Spleen (tissue), 13 donors: ENCODE measurements at places on chromosomes 3 and 15. TPM values are rescaled to one million over a fixed set of nuclear protein-coding genes. Genes with fewer than 3 reads are reported as not detected.

DNA sequence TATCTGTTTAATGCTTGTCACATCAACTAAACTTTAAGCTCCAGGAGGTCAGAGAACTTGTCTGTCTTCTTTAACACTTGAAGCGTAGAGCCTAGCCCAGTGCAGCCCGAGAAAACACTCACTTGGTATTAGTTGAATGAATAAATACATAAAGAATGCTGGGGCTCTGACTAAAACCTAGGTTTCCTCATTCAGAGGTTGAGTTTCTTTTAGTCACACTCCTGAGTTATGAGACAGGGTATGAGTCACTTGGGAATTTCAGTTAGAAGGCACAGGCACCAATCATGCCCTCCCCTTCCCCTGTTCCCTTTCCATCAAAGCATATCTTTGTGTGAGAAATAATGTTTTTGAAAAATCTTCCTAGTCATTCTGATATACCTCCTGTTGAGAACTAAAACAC lies 589.8 kb upstream of the DPPA4 start:
- no peak for DNase-seq

DNA sequence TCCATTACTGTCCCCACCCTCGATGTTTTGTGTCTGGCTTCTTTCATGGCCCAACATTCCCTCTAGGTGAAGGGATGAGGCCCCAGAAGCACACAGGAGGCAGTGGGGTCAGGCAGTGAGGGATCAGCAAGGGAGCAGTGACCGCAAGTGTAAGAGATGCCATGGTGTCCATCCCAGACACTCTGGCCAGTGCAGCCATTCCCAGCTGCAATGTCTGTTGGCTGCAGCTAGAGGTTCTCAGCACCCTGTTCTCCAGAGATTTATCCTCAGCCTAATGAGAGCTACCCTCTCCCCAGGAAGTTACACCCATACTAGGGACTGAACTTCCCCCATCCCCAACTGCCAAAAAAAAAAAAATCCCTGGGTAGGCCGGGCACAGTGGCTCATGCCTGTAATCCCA lies 40.2 kb downstream of the TRANK1 start:
- peak; percentile 74 for DNase-seq

VEPH1 gene
- 18.0 TPM for total RNA-seq

GRCh38 chr3:53502737-53503136 lies 8.3 kb downstream of the CACNA1D start:
- no peak for DNase-seq

CHL1 gene
- 14.9 TPM for total RNA-seq

PP2D1 gene
- total RNA-seq: not detected

GRCh38 chr15:33330931-33331330 lies 20.2 kb downstream of the RYR3 start:
- DNase-seq: no peak

GRCh38 chr3:71478568-71478967 lies 105.0 kb downstream of the FOXP1 start:
- DNase-seq: no peak

- DNase-seq: no peak
Observed at GRCh38 chr3:46491089-46492070, 6.4 kb upstream of the RTP3 start.

- no peak for DNase-seq
Observed at GRCh38 chr3:81451611-81452010, 309.8 kb downstream of the GBE1 start.

- no peak for DNase-seq
Observed at GRCh38 chr3:75237477-75237876, 426.7 kb upstream of the FRG2C start.

GNAT1 gene
- total RNA-seq: not detected
